ENCODE measurements at places on chromosomes 12 and 14. TPM values are rescaled to one million over a fixed set of nuclear protein-coding genes. Genes with fewer than 3 reads are reported as not detected.

Gene RNASE7
- not detected for total RNA-seq

Gene A2ML1
- total RNA-seq, result not detected

DNA sequence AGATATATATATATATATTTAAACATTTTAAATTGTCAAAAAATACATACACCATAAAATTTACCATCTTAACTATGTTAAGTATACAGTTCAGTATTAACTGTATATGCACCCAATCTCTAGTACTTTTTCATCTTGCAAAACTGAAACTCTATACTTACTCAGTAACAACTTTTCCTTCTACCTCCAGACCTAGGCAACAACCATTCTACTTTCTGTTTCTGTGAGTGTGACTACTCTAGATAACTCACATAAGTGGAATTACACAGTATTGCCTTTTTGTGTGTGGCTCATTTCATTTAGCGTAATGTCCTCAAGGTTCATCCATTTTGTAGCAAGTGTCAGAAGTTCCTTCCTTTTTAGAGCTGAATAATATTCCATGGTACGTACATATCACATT is 8.2 kb downstream of the FAM234B start:
- DNase-seq, result no peak

Gene HIGD1C
- total RNA-seq, result not detected

- DNase-seq, result no peak
Observed at GRCh38 chr12:29270446-29270845, 110.5 kb downstream of the ERGIC2 start.
